NCI-H1694 (cell line): ENCODE measurements at places on chromosomes 7 and 10.

DNA sequence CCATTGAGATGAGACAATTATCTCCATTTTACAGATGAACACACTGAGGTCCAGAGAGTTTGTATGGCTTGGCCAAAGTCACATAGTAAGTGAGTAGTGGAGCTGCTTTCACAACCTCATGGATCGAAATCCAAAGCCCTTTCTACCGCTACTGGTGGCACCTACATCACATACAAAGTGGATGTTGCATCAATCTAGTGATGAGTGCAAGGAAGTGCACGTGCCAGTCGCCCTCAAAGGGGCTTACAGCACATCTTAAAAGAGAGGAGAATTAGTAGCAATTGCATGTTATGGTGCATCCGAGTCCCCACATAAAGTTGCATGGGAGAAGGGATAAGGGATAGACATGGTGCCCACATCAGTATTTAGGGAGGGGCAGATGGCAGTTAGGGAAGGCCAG, 31.0 kb upstream of the GPR26 start:
- DNase-seq, result no peak

- DNase-seq, result no peak
Observed at GRCh38 chr10:111204838-111205237, 128.0 kb downstream of the ADRA2A start.

GRCh38 chr10:4334015-4334414, 492.0 kb upstream of the AKR1E2 start:
- no peak for DNase-seq

GRCh38 chr10:30185916-30186315, 126.5 kb upstream of the JCAD start:
- no peak for DNase-seq

GRCh38 chr10:118516716-118517115, 78.7 kb downstream of the PRLHR start:
- DNase-seq, result no peak

DNA sequence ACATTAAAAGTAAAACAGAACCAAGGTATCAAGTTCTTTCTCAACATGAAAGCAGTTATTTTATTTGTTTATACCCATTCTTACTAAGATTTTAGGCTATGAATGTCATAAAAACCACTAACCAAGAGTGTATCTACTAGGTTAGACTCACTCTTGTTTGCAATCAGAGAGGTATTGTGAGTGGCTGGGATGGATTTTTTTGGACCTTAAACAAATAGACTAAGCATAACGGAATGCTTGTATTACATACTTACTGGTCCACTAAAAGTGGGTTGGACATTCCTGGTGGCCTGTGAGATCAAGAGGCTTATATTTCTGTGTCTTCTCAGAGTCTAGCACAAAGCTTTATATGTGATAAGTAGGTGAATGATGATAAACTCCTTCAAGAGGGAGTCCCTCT, 32.6 kb upstream of the CBLL1 start:
- no peak for DNase-seq

- DNase-seq, result no peak
Observed at GRCh38 chr10:97771913-97772823, at the start of gene SFRP5. Gene SFRP5, minus strand, starts transcription at chr10:97771999. Its CDS starts 166 bp downstream, at chr10:97771833.

- DNase-seq, result peak; percentile 32
Observed at GRCh38 chr7:115679976-115680375, 350.6 kb downstream of the TFEC start.

DNA sequence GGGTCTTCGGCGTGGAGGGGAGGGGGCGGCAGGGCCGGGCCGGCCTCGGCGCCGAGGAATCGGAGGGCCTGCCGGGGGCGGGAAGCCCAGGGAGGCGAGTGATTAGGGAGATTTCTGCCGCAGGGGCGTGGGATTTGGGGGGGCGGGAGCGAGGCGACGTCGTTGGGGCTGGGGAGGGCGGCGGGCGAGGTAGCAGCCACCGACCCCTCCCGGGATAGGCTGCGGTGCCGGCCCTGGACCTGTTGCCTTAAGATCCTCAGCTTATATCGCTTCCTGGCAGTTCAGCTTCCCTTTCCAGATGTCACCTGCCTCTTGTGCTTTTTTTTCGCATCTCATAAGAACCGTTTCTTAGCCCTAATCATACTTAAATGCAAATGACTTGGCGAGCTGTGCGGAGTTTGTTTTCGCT, 655 bp downstream of the LMTK2 start:
- DNase-seq, result no peak

GRCh38 chr10:101446071-101446470, 92.1 kb downstream of the BTRC start:
- DNase-seq, result no peak

- no peak for DNase-seq
Observed at GRCh38 chr7:28409716-28410627, 2.3 kb upstream of the CREB5 start.

- DNase-seq, result peak; percentile 6
Observed at GRCh38 chr7:17680943-17681351, 259.3 kb downstream of the SNX13 start.

- DNase-seq, result no peak
Observed at GRCh38 chr7:142036384-142036783, 40.7 kb downstream of the MGAM start.

- DNase-seq, result no peak
Observed at GRCh38 chr7:11290863-11291262, 317.2 kb downstream of the PHF14 start.

- no peak for DNase-seq
Observed at GRCh38 chr10:17781856-17782255, 27.3 kb upstream of the MRC1 start.

GRCh38 chr7:79465551-79465950, 12.1 kb upstream of the MAGI2 start:
- DNase-seq, result no peak

- DNase-seq, result no peak
Observed at GRCh38 chr7:132755538-132756483, 179.5 kb upstream of the PLXNA4 start.

GRCh38 chr7:28423918-28424514, 11.7 kb downstream of the CREB5 start:
- no peak for DNase-seq

GRCh38 chr7:120742372-120742771, 115.6 kb downstream of the TSPAN12 start:
- no peak for DNase-seq

GRCh38 chr7:2045559-2046405, 187.0 kb downstream of the MAD1L1 start:
- DNase-seq, result no peak

DNA sequence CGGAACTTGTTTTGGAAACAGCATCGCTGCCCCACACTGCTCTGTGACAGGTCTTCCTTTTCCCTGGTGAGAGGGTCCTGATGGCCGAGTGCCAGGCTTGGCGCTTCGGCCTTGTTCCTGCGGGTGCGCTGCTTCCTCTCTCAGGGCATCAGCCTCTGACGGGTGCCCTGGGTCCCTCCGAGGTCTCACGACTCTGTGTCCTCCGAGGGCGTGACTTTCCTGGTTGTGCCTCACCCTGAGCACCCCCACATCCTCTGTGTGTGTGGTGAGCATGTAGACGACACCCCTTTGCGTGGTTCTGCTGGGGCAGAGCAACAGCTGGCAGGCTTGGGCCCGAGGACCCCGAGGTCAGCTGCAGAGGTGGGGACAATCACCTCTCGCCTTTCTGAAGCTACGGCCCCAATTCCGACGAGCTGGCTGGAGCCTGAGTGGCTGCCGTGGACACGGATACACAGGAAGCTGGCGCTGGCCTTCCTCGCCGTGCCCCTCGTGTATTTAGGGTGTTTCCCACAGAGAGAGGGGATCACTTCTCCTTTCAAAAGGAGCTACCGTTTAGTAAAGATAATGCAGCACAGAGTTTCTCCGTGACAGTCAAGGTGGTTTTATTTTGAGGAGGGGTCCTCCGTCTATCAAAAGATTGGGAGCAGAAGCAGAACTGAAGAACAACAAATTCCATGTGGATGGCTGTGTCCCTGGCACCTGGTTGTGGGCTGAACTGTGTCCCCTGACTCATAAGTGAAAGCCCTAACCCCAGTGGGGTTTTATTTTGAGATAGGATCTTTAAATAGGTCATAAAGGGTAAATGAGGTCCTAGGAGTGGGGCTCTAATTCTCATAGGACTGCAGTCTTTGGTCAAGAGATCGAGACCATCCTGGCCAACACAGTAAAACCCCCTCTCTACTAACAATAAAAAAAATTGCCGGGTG, 36.2 kb upstream of the PITRM1 start:
- no peak for DNase-seq

DNA sequence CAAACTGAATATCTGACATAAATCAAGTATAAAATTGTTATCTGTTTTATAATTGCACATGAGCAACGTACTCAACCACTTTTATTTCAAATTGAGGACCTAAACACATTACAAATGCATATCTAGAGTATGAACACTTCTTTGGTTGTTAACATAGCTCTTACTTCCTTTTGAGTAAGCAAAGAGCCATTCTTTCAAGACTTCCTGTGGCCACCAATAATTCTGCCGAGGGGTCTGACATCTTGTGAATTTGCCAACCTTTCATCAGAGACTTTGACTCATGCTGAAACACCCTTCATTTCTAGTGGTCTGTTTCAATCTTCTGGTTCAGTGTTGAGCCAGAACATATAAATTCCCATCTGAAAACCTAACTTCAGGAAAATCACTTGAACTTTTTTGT, 59.4 kb downstream of the CDK14 start:
- DNase-seq, result no peak

DNA sequence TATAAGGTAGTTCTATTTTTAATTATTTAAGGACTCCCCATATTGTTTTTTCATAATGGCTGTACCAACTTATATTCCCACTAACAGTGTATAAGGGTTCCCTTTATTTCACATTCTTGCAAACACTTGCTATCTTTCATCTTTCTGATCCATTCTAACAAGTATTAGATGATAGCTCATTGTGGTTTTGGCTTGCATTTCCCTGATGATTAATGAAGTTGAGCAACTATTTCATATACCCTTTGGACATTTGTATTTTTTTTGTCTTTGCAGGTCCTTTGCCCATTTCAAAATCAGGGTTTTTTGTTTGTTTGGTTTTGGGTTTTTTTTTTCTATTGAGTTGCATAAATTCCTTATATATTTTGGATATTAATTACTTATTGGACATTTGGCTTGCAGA, 107.2 kb downstream of the EPC1 start:
- no peak for DNase-seq

GRCh38 chr10:70300908-70301597, 17.2 kb upstream of the NPFFR1 start:
- no peak for DNase-seq

DNA sequence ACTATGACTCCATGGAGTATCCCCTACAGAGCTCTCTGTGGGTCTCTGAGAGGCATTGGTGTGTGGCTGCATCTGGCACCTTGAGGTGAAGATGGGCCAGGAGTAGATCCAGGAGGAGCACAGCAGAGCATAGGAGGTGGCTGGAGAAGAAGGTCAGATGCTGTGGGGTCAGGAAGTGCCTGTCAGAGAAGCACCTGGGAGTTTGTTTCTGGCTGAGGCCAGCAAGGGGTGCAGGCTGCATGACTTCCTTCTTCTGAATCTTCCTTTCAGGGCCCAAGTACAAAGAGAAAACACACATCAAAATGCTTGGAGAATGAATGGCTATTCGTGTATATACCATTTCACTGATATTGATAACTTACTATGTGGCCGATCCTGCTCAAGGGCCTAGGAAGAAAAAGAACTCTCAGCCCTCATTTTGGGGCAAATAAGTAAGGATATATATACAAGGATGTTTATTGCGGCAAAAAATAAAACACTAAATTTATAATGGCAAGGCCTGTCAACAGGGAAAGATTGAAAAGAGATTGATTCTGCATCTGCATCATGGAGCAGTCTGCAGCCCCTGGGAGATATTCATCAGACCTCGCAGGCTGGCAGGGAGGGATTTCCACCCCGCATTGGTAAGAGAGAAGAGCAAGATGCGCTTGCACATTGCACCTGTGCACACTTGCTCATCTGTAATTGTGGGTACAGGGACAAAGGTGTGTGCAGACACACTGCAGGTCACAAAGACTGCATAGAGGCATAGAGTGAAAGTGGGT, 39.2 kb downstream of the PTPRE start:
- DNase-seq, result no peak

GRCh38 chr7:148547951-148548350, 42.6 kb upstream of the C7orf33 start:
- no peak for DNase-seq

- DNase-seq, result no peak
Observed at GRCh38 chr7:94060752-94061151, 56.6 kb upstream of the BET1 start.

DNA sequence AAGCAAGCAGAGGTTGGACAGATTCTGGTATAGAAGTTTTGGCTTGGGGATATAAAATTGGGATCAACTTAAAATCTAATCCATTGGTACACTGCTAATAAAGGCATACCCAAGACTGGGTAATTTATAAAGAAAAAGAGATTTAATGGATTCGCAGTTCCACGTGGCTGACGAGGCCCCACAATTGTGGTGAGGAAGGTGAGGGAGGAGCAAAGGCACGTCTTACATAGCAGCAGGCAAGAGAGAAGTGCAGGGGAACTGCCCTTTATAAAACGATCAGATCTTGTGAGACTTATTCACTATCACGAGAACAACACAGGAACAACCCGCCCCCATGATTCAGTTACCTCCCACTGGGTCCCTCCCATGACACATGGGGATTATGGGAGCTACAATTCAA, 9.7 kb downstream of the ACADSB start:
- no peak for DNase-seq

DNA sequence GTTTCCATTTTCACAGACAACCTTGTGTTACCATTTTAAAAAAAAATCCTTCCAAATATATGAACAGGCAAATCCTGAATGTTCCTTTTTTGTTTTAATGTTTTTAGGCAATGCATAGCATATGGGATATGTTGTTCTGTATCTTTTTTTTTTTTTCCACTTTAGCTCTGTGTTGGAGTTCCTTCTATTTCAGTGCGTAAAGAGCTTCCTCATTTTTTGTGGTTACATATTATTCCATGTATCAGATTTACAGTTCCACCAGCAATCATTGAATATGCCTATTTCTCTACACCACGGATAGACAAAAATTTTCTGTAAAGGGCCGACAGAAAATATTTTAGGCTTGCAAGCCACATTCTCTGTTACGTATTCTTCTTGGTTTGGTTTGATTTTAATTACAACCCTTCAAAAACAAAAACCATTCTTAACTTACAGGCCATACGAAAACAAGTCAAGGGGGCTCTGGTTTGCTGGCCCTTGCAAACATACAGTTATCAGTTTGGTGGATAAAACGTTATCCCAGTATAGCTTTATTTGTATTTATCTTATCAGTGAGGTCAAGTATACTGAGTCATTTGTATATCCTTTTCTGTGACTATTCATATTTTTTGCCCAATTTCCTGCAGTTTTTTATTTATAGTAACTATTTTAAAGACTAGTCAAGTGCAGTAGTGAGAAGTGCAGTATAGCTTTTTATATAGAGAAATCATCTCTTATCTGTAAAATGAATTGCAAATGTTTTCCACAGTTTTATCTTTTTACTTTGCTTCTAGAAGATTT, 55.7 kb downstream of the RALA start:
- DNase-seq, result no peak

DNA sequence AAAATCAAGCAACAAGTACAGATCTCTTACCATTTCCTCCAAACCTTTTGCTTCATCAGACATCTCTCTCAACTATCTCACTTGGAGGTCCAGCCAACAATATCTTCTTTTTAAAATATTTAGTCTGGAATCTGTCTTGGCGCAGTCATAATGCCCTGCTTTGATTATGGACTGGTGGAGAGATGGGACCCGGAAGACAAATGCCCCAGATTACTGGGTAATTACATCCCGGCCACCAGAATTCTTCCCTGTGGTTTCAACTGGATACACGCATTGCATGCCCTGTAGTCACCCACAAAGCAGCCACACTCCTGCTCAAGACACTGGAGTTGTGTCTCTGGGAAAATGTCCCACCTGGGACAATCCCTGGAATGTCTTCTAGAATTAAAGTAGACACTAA, 65.5 kb downstream of the BPGM start:
- DNase-seq, result no peak
